Liver (tissue), 10 donors: ENCODE measurements at places on chromosomes 5 and 9.
A peak's percentile ranks its signal among the peaks of the same experiment; 100 is the strongest.

DNA sequence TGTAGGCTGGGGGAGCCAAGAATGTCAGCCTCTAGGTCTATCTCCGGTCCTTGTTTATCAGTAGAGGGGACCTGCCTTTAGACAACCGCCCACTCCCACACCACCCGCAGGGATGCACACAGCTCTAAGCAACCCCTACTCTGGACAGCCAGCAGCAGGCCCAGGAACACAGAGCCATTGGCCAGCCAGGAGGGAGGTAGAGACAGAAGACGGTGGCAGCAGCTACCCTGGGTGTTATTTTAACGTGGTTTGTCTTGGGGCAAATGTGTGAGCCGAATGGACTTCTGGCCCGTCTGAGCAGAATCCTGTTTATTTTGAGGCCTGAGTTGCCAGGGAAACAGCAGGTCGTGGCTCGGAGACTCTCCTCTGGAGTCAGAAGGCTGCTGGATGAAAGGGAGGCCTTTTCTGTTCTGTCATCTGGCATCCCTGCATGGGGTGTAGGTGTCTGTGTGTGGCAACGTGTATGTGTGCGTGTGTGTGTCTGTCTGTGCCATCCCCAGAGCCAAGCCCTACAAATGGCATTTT, 382 bp upstream of the FGF1 start:
- DNase-seq, result peak; percentile 36

DNA sequence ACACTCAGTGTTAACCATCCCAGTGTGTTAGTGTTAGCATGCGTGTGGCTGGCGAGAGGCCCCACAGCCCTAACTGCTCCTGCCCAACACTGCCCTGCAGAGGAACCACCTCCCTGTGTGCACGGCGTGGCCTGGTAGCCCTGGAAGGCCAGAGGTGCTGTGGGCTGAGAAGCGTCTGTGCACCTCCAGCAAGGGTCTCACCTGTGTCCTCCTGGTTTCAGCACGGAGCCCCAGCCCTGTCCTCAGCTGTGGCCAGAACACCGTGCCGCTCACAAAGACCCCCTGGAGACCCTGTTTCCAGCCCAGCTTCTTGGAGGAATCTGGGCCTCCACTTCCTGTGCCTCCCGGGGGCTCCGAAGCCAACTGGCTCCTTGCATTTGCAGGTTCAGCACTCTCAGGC, 56.1 kb upstream of the NRARP start:
- no peak for DNase-seq

DNA sequence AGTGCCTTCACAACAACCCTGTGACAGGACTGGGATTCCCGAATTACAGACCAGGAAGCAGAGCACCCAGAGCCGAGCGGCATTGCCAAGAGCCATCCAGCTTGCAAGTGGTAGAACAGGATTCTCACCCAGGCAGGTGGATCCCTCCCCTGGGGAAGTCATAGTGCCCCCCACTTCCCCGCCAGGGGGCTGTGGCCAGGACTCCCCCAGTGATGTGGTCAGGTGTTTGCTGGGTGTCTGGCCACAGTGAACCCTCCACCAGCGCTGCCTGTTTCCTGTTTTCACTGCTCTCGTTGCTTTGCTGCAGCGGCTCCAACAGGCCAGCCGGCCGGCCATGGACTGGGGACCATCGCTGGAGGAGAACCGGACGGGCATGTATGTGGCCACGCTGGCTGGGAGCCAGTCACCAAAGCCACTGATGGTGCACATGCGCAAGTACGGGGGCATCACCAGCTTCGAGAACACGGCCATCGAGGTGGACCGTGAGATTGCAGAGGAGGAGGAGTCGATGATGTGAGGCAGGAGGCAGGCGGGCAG, 19.3 kb downstream of the SLC6A7 start:
- no peak for DNase-seq

- no peak for DNase-seq
Measured at GRCh38 chr9:111320631-111321030, 9.4 kb downstream of the OR2K2 start.

DNA sequence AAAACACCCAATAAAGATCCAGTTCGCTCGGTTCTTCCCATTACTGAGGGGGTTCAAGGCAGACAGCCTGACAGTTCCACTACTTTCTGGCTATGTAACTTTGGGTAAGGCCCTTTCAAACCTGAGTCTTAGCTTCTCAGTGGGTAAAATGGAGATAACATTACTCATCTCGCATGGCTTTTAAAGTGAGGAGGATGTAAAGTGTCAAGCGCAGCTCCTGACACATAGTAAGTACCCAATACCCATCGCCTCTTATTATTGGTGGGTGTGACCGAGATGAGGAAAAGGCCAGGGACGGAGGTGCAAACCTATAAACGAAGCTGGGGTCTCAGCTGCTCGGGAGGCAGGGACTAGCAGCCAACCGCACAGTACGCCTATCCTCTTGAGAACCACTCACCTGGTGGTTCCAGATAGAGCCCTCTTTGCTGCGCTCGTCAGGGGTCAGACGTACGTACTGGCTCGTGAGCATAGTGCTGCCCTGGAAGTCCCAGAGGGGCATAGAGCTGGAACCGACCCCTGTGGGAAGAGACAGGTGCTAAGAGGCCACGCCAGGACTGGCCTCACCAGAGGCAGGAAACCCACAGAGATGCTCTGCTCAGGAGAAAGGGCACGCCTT, 584 bp downstream of the LMAN2 start:
- no peak for DNase-seq

- DNase-seq, result no peak
Measured at GRCh38 chr9:120909904-120910303, 16.7 kb downstream of the TRAF1 start.

- DNase-seq, result no peak
Measured at GRCh38 chr9:133158695-133159094, 5.0 kb downstream of the GBGT1 start.

GRCh38 chr5:6724321-6724929, 11.2 kb downstream of the TENT4A start:
- no peak for DNase-seq

DNA sequence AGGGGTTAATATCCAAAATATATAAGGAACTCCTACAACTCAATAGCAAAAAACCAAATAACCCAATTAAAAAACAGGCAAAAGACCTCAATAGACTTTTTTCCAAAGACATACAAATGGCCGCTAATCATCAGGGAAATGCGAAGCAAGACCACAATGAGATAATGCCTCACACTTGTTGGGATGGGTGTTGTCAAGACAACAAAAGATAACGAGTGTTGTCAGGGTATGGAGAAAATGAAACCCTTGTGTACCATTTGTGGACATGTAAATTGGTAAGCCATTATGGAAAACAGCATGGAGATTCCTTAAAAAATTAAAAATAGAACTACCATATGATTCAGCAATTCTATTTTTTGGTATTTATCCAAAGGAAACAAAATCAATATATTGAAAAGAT, 620.2 kb downstream of the ACTL7B start:
- DNase-seq, result no peak

DNA sequence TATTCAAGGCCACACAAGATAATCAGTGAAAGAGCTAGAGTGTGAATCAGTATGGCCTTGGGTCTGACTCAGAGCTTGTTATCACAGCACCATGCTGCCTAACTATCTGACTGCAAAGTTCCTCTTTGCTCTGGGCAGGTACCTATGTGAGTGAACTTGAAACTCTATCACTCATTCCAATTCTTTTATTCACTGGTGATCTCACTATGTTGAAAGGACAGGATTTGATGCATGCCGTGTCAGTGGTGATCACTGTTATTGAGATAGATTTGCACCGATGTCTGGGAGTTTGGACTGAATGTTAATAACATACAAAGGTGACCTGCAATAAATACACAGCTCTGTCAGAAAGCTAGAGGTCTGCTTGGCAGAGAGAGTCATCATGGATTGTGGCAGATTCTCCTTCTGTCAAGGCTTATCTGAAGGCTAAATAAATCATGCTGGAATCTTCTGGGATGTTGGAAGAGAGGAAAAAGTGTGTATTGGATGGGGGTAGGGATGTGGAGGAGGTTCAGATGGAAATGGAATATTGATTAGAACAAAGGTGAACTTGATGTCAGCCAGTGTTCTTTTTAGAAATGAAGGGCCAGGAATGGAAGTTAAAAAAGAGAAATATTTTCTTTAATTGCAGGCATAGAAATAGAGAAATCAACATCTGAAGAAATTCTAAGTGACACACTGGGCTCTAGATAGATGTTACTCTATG, 91.8 kb upstream of the TNC start:
- no peak for DNase-seq

GRCh38 chr9:128946571-128947276, 679 bp downstream of the DOLK start:
- DNase-seq, result no peak

GRCh38 chr9:573691-574410, 267.6 kb upstream of the DMRT1 start:
- DNase-seq, result no peak

GRCh38 chr9:97640325-97640724, 6.7 kb downstream of the NCBP1 start:
- no peak for DNase-seq
